SK-N-DZ (cell line): ENCODE measurements at places on chromosomes 16 and 17.

DNA sequence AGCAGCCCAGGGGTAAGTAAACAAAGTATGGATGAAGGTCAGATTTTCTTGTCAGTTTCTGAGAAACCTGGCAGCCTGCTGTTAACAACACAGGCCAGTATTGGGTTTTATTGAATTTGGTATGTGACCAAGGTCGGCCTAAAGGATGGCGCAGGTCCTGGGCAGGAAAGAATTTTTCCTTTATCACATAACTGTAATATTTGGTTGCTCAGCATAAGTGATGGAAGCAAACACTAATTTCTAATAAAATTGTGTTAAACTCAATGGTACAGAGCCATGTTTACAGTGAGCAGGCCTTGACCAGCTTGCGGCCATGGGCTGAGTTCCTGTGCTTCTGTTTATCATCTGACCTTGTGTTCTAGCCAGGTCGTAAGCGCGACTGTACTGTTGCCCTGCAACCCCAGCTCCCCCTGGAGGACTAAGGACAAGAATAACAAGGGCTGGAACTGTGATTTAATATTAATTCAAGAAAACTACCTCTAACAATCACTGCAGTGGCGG is 10.5 kb downstream of the POLDIP2 start:
- DNase-seq = no peak

GRCh38 chr17:60147553-60148223 is 2.1 kb upstream of the CA4 start:
- no peak for DNase-seq

- no peak for DNase-seq
Measured at GRCh38 chr16:85331688-85332087, 219.4 kb upstream of the CIBAR2 start.

DNA sequence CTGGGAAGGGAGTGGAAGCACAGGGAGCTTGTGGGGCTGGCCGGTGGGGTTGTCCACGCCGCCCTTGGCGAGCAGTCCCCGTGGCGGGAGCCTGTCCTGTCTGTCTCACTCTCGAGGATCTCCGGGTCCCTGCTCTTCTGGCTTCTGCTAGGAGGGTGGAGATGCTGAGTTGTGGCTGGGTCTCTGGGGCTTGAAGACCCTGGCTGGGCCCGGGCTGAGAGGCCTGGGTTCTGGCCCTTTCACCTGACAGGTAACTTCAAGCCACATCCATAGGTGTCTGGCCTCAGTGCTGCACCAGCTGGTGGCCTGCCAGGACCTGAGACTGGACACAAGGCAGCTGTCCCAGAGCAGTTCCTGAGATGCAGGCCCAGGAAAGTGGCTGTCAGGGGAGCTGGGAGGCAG is 46.7 kb downstream of the PRMT7 start:
- no peak for DNase-seq

- no peak for DNase-seq
Measured at GRCh38 chr17:36094746-36095145, 4.8 kb upstream of the CCL3 start.

DNA sequence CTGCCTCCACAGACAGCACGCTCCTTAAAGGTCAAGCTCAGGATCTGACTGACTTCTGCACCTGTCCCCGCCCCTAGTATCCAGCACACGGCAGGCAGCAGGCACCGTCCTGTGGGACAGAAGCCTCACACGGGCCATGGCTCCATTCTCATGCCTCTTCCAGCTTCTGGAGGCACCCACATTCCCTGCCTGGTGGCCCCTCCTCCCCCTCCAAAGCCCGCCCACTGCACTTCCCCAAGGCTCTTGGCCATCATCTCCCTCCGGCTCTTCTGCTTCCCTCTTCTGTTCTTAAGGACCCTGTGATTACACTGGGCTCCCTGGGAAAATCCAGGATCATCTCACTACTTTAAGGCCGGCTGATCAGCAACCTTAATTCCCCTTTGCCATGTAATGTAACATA is 3.5 kb downstream of the CANT1 start:
- DNase-seq = no peak

DNA sequence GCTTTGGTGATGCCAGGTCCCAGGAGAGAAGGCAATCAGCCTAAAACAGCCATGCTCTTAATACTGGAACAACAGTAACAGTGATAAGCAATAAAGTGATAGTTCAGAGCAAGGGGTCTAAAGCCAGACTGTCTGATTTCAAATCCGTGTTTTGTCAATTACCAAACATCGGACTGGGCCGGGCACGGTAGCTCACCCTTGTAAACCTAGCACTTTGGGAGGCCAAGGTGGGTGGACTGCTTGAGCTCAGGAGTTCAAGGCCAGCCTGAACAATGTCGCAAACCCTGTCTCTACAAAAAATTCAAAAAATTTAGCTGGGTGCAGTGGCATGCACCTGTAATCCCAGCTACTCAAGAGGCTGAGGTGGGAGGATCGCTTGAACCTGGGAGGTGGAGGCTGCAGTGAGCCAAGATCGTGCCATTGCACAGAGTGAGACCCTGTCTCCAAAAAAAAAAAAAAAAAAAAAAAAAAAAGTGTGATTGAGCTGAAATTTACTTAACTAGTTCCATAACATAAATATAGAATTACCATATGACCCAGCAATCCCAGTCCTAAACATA is 5.1 kb downstream of the COPRS start:
- no peak for DNase-seq

- DNase-seq = no peak
Measured at GRCh38 chr17:17320911-17321220, 17.7 kb downstream of the NT5M start.

- DNase-seq = no peak
Measured at GRCh38 chr16:11868412-11868980, 17.2 kb upstream of the RSL1D1 start.

- DNase-seq = no peak
Measured at GRCh38 chr16:4656221-4656620, 31.6 kb downstream of the MGRN1 start.

- no peak for DNase-seq
Measured at GRCh38 chr17:82696916-82697807, 1.3 kb downstream of the RAB40B start.

DNA sequence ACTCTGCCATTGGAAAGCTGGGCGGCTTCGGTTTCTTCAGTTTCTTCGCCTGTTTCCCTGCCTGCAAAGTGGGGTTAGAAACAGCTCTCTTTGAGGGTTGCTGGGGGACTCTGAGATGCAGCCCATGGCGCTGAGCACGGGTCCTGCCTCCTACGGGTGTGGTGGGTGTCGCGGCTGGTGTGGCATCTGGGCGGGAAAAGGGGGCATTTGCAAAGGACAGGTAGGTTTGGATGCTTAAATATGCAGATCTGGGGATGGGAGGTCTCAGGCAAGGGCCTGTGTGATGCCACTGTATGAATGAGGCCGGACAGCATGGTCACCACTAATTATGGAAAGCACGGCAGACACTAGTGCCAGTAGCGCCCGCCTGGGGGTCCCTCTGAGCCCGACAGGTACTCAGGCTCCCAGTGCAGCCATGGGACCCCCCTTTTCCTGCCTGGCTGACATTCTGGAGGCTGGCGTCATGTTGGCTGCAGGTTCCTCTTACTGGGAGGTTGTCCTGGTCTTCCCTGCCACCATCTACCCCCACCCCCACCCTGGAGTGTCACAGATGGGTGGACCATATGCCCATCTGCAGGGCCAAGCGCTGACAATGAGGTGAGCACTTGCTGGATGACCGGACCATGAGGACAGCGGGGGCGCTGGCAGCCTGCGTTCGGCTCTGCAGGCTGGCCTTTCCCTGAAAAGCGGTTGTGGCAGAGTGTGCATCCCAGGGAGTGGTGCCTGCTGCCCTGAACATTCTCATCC is 237.7 kb downstream of the SEC14L1 start:
- no peak for DNase-seq

DNA sequence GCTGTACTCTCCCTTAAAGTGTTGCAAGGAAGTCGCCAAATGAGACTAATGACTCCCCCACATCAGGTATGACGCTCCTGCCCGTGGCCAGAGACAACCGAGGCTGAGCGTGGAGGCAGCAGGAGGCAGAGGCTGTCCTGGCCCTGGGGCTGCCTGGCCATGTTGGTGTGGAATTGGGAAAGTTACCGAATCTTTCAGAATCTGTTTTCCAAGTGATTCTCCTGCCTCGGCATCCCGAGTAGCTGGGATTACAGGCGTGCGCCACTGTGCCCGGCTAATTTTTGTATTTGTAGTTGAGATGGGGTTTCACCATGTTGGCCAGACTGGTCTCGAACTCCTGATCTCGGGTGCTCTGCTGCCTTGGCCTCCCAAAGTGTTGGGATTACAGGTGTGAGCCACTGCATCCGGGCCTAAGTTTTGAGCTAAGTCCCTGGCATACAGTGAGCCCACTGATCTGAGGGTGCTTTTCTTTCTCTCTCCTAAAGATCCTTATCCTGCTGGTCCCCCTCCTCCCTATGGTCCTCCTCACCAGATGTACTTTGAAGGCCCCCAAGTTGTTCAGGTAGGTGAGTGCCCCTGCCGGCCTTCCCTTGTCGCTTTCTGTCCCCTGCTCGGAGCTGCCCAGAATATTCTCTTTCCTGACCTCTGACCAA is 700 bp downstream of the LITAFD start:
- no peak for DNase-seq

- no peak for DNase-seq
Measured at GRCh38 chr16:20401066-20401465, 3.5 kb downstream of the PDILT start.

GRCh38 chr17:32727681-32728080 is 149.2 kb downstream of the MYO1D start:
- no peak for DNase-seq

DNA sequence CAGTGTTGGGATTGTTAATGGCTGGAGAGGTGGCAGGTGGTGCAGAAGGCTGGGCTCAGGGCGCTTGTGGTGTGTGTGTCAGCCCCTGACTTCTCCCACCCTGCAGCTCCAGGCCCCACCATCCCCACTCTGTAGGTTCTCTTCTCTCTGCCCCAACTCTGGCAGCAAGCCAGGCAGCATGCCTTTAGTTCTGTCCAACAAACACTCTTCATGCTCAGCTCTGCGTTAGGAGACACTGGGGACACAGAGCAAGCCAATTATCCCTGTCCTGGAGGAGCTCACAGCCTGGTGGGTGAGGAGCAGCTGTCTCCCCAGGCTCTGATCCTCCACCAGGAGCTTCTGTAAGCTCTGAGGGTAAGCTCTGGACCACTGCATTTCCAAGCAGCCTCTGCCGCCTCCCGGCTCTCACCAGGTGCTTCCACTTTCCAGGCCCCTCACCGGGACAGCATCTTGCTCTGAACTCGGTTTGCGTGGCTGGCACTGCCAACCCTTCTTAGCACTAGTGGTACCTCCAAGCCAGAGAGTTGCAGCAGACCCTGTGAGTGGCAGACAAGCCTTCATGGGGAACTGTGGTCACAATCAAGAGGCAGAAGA is 34.3 kb upstream of the WSCD1 start:
- no peak for DNase-seq

- DNase-seq = no peak
Measured at GRCh38 chr17:79960788-79961522, 74.7 kb downstream of the TBC1D16 start.

DNA sequence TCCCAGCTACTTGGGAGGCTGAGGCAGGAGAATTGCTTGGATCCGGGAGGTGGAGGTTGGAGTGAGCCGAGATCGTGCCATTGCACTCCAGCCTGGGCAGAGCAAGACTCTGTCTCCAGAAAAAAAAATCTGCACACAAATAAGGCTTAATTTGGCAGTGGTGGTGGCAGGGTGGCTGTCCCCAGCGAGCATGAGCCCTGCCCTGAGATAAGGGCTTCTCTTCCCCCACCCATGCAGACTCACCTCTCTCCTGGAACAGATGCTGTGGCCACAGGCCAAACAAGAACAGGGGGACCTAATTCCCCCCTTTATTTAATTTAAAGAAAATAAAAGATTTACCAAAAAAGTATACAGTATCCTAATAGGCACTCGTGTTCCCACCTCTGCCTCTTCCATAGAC is 157.2 kb downstream of the RAB11FIP4 start:
- no peak for DNase-seq

- peak; percentile 59 for DNase-seq
Measured at GRCh38 chr17:81404558-81405165, 9.4 kb downstream of the BAHCC1 start.

- DNase-seq = no peak
Measured at GRCh38 chr16:86725401-86725800, 147.1 kb downstream of the FOXL1 start.
